ENCODE measurements at places on chromosomes 16 and 17.

DNA sequence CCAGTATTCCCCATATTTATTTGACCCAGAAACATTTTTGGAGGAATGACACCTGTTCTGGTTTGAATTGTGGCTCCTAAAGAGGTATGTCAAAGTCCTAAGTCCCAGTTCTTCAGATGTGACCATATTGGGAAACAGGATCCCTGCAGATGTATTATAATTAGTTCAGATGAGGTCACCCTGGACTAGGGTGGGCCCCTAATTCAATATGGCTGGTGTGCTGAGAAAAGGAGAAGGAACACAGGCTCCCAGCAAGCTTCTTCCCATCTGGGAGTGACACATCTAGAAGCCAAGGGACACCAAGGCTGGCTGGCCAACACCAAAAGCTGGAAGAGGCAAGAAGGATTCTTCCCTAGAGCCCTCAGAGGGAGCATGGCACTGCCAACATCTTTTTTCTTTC, 3.8 kb upstream of the GCSH start:
- no peak for DNase-seq

GRCh38 chr16:76268824-76269223, 8.4 kb upstream of the CNTNAP4 start:
- no peak for DNase-seq

- no peak for DNase-seq
Observed at GRCh38 chr16:88782454-88783390, 2.3 kb downstream of the PIEZO1 start.

GRCh38 chr17:68820476-68820824, 134.7 kb downstream of the ABCA8 start:
- no peak for DNase-seq

GRCh38 chr16:89242795-89243200, 25.3 kb downstream of the ZNF778 start:
- no peak for DNase-seq

Measured in NCI-H1436 (cell line).